ENCODE measurements at places on chromosomes 6 and 20.

DNA sequence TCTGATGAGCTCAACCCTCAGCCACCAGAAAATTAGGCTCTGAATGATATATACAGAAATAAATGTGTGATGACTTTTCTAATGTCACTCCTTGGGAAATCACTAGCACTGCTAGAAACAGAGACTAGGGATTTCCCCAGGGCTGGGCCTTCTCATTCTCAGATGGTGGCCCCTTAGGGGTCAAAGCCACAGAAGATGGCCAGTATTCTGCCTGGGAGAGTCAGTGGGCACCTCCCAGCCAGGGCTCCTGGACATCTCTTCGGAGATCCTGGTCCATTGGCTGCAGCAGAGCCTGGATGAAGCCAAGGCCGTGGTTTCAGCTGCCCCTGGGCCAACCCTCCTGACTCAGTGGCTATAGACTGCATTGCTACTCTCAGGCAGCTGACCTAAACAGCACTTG is 276.9 kb upstream of the SUPT3H start:
- DNase-seq, result peak; percentile 25

- no peak for DNase-seq
Measured at GRCh38 chr6:14873101-14873500, 372.8 kb upstream of the JARID2 start.

DNA sequence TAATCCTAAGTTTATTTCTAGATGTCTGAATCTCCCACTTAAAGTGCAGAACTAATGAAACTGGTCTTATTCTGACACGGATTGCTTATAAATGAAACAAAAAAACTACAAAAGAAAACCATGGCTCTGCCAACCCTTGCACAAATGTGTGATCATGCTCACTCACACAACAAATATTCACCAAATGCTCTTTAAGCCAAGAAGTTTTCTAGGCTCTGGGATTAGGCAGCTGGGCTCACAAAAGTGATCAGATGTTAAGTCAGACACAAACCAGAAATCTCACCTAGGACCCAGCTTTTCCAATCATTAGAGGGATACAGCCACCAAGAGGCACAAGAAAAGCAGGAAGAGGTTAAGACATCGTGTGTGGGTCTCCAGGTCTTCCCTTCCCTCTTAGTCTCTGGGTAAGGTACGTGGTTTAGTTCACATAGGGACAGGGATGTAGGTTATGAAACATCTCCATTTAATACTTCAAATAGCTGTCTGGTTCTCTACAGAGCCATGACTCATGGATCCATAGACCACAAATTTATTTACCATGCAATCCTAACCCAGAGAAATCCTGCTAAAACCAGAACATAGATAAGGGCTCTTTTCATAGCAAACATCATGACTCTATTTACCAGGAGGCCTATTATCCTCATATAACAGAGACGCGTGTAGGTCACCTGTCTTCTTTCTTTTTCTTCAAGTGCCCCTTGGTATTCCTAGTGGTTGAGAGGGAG is 165.2 kb downstream of the WDR27 start:
- peak; percentile 78 for DNase-seq

GRCh38 chr20:38680500-38681306 is 43.6 kb upstream of the SLC32A1 start:
- DNase-seq, result peak; percentile 7

DNA sequence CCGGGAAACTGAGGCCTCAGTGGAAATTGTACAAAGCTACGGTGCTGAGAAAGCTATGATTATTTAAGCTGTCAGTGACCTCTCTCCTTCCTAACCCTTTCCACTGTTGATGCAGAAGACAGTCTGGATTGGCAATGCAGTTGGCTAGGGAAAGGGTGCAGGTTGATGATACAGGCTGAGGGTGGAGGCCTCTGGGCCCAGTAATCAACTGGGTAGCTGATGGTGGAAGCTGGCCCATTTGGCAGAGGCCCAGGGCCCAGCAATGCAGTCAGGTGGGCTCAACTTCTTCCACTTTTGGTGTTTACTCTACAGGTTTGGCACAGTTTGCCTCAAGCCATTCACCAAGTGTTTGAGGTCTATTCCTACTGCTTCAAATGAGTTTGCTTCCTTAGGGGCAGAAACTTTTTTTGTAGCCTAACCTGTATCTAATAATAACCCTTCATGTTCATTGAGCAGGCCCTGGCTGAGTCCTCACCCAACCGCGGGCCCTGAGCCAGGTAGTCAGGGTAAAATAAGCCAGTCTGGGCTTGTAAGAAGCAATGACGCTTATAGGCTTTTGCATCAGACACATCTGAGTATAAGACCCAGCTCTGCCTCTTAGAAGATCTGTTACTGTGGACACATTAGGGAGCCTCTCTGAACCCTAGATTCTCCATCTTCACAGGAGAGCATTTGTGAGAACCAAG is 12.1 kb downstream of the BCL2L1 start:
- no peak for DNase-seq

GRCh38 chr6:84791233-84791632 is 26.8 kb upstream of the TBX18 start:
- DNase-seq, result peak; percentile 15

- peak; percentile 93 for DNase-seq
Measured at GRCh38 chr6:1287103-1287591, 24.8 kb upstream of the FOXQ1 start.

DNA sequence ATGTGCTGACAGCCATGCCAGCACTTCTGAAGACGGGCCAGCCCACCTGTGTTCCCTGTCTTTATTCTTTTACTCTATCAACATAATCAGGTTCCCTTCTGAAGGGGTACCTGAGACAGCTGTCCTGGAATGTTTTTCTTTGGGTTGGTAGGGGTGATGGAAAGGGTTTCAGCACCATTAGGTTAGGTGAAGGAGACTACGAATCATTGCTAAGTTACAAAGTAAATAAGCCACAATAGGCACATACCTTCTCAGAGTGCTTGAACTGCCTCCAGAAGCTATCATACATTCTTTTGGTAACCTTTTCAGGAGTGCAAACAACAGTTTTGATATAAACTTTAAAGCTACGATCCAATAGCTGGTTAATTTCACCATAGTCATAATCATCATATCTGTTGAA is 106.3 kb downstream of the SESN1 start:
- DNase-seq, result no peak

- DNase-seq, result peak; percentile 44
Measured at GRCh38 chr6:156791320-156791850, 14.2 kb downstream of the ARID1B start.

DNA sequence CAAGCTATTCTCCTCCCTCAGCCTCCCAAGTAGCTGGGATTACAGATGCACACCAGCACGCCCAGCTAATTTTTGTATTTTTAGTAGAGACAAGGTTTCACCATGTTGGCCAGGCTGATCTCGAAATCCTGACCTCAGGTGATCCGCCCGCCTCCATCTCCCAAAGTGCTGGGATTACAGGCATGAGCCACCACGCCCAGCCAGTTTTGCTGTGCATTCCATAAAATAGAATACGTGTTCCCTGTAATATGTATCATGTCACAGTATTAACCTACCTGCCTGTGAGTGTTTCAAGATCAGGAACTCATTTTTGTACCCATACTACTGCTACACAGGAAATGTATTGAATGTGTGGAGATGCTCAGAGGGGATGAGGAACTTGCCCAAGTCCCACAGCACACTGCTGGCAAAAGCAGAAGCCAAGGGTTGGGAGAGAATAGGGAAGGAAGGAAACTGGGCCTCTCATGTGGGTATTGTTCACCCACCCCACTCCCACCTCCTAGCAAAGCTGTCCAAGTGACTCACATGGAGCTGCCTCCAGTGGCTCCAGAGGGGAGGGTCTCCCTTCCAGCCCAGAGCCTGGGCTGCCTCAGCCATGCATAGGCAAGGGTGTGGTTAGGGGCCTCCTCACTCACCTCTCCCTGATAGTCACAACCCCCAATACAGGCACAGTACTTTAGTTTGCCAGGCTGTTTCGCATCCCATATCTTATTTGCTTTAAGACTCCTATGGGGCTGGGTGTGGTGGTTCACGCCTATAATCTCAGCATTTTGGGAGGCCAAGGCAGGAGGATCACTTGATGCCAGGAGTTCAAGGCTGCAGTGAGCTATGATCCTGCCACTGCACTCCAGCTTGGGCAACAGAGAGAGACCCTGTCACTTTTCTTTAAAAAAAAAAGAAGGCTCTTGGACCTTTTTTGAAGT is 9.4 kb downstream of the HM13 start:
- DNase-seq, result peak; percentile 32

DNA sequence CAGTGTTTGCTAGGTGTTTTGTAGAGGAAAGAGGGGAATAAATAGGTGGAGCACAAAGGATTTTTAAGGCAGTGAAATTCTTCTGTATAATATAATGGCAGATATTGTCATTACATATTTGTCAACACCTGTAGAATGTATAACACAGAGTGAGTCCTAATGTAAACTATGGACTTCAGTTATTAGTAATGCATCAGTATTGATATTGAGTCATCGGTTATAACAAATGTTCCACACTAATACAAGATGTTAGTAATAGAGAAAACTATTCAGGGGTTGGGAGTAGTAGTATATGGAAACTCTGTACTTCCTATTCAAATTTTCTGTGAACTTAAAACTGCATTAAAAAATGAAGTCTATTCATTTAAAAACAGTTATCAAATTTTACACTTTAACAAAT is 299.2 kb downstream of the UBE3D start:
- DNase-seq, result no peak

GRCh38 chr6:42301986-42302385 is 84.3 kb upstream of the MRPS10 start:
- no peak for DNase-seq

- DNase-seq, result no peak
Measured at GRCh38 chr6:73233048-73233447, 7.8 kb upstream of the KHDC1L start.

DNA sequence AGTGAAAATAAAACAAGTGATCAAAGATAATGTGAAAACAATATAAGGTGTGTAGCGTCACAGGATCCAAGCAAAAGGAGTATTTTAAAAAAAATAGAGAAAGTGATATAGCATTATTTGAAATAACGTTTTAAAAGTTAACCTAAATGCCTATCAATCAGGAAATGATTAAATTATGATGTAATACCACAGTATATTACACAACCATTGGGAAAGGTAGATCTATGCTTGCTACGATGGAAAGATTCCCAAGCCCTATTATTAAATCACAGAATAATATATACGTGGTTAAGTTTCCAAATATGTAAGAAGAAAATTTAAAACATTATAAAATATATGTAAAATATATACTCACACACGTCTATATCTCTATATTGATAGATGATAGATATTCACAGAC is 15.4 kb upstream of the TCF21 start:
- DNase-seq, result no peak

DNA sequence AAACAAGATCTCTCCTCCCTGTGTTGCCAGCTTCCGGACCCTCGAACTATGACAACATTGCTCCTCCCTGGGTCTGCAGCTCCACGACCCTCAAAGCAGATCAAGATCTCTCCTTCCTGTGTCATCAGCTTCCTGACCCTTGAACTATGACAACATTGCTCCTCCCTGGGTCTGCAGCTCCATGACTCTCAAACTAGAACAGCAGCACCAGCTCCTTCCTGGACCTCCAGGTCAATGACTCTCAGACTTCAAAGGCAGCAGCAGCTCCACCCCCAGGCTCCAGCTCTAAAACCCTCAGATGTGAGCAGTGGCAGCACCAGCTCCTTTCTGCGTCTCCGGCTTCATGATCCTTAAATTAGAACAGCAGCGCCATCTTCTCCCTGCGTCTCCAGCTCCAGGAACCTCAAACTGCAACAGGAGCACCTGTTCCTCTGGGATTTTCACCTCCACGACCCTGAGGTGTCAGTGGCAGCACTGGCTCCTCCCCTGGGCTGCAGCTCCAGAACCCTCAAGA is 341.0 kb upstream of the SULF2 start:
- no peak for DNase-seq

DNA sequence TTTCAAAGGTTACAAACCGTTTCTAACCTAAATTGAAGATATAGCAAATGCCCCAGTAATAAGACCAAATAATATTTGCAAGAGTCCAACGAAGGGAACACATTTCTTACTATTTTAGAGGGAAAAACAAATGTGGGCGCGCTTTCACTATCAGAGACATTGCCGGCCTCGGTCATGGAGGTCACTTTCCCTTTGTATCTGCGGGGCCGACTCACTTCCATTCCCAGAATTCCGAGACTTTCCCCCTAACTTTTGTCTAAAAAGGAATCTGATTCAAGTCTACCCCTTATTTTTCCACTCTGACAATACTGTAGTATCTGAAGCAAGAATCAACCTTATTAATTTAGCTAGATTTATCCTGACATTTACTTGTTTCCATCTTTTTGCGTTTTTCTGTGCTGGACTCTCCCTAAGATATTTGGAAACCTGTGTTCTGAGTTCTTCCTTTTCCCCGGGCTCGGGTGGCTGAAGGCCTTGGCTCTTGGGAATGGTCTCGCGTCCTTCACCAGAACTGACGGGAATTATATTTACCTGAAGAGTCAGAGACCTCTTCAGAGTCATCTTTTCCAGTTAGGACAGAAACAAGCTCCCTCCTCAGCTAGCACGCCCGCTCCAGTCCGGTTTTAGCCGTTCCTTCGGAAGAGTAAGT is 71.8 kb upstream of the ZNF184 start:
- no peak for DNase-seq

DNA sequence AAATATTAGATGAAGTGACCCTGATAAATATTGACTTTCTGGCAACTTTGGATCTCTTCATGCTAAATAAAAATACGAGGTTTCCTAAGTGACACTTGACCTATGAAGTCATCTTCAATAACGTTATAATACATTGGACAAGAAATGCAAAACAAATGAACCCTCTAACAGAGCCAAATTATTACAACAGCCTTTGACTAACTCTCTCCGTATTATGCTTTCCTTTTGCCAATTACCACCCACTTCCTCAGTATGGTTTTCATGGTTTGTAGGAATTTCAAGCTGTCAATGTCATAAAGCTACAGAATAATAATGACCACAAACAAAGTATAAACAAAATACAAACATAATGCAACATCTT is 210.5 kb downstream of the MOXD1 start:
- peak; percentile 88 for DNase-seq

DNA sequence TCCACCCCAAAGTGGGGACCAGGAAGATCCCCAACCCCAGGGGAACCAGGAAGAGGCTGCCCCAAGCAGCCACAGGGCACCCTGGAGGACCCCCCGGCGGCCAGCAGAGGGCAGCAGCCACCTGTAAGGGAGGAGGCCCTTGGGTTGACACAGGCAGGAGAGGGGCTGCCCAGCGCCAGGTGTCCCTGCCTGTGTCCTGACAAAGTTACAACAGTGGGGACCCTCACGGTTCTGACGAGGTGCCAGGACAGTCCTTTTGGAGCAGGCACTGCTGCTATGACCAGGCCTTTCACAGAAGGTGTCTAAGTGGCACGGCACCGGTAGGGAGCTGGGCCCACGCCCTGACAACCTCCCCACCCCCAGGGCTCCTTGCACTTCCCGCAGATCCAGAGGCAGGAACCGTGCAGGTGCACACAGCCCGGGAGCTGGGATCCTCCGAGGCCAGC is 176.7 kb downstream of the BMP7 start:
- peak; percentile 30 for DNase-seq

Data from AG10803 (cell line).